ENCODE measurements at places on chromosomes 7 and 10. TPM values are rescaled to one million over a fixed set of nuclear protein-coding genes. Genes with fewer than 3 reads are reported as not detected.

Gene GIMAP1
- polyA plus RNA-seq: 5.7 TPM

Gene EPO
- not detected for polyA plus RNA-seq

Gene SLC37A3
- 55.1 TPM for polyA plus RNA-seq

Gene DLG5
- 37.5 TPM for polyA plus RNA-seq

Gene NUTM2B
- polyA plus RNA-seq: 2.3 TPM

Gene CLRN3
- 0.15 TPM for polyA plus RNA-seq

Gene HOXA11
- polyA plus RNA-seq: 0.35 TPM

Gene KAT6B
- 47.5 TPM for polyA plus RNA-seq

Gene GIMAP5
- 17.4 TPM for polyA plus RNA-seq

Gene EIF3B
- polyA plus RNA-seq: 132 TPM

Gene STEAP1
- 2.6 TPM for polyA plus RNA-seq

Gene GDF2
- 0.18 TPM for polyA plus RNA-seq

Gene VSTM4
- polyA plus RNA-seq: 29.6 TPM

Gene AFAP1L2
- polyA plus RNA-seq: 38.1 TPM

Gene GNGT1
- not detected for polyA plus RNA-seq

Gene MRPS24
- 56.5 TPM for polyA plus RNA-seq

Gene XRCC2
- 5.8 TPM for polyA plus RNA-seq

Gene TDRD1
- polyA plus RNA-seq: 0.19 TPM

Gene LLCFC1
- polyA plus RNA-seq: 0.35 TPM

Gene TMEM196
- 0.13 TPM for polyA plus RNA-seq

Gene UNCX
- polyA plus RNA-seq: not detected

Gene ADRB1
- polyA plus RNA-seq: 3.3 TPM

Gene SH2D4B
- 0.22 TPM for polyA plus RNA-seq

Gene ZNF467
- polyA plus RNA-seq: 21.8 TPM

Gene ZNF107
- polyA plus RNA-seq: 9.9 TPM

Gene ALOX5
- polyA plus RNA-seq: 1.8 TPM

Gene IL2RA
- polyA plus RNA-seq: 0.20 TPM

Gene ENTPD1
- 27.5 TPM for polyA plus RNA-seq

Gene NEUROD6
- polyA plus RNA-seq: 0.12 TPM
